ENCODE measurements at places on chromosomes 2 and 18.

DNA sequence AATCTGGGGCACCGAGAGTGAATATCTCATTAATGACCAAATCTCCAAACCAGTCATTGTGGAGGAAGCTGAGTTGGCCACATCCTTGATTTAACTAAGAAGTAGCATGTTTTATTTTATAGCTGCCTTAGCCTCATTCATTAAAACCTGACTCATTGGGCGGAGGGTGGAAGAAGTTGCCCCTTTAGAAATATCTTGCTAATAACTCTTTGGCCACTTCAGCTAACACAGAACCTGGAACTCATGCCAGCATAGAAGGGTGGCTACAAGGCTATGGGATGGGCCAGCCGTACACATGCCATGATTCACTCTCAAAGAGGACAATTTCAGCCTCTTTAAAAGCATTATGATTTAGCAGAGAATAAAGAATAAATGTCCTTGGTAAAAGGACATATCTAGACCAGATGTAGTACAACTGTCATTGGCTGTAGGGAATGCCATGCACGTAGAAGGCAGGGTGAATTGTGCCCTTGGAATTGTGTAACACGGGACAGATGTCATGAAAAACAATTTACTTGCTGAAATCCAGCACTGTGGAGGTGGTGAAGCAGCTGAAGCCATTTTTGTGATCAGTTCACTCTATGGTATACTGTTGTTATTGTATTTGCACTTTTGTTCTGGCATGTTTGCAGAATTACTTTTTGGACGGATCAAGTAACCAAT is 330.0 kb downstream of the PLCL1 start:
- no peak for DNase-seq

DNA sequence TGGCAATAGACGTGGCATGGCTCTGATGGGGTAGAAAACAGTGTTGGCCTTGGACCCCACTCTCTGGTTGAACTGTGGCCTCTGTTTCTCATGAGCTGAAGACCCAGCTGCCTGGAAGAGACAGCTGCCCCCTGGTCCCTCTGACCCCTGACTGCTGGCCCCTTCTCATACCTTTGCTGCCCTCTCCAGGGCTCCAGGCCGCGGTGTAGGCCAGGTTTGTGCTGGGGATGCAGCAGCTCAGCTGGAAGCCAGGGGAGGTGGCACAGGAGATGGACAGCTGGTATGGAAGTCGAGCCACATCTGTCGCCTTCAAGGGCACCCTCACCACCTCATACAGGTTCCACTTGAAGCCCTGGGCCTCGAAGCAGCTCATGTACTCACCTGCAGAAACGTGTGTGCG is 31.7 kb upstream of the SELENOI start:
- DNase-seq: no peak

DNA sequence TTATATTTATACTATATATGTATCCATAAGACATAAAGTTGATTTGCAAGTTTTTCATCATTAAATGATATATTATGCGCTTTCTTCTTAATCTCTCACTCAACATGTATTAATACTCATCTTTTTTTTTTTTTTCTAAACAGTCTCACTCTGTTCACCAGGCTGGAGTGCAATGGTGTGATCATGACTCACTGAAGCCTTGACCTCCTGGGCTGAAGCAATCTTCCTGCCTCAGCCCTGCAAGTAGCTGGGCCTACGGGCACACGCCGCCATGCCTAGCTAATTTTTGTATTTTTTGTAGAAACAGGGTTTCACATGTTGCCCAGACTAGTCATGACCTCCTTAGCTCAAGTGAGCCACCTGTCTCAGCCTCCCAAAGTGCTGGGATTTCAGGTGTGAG is 51.4 kb upstream of the MAP4K3 start:
- no peak for DNase-seq

GRCh38 chr18:51193621-51194287 is 3.7 kb downstream of the MEX3C start:
- peak; percentile 17 for DNase-seq

GRCh38 chr2:191369034-191369433 is 123.8 kb downstream of the MYO1B start:
- DNase-seq: no peak
